GM04504 (cell line): ENCODE measurements at places on chromosomes 4 and X.

GRCh38 chrX:20438871-20439526 is 172.3 kb upstream of the RPS6KA3 start:
- DNase-seq: no peak

DNA sequence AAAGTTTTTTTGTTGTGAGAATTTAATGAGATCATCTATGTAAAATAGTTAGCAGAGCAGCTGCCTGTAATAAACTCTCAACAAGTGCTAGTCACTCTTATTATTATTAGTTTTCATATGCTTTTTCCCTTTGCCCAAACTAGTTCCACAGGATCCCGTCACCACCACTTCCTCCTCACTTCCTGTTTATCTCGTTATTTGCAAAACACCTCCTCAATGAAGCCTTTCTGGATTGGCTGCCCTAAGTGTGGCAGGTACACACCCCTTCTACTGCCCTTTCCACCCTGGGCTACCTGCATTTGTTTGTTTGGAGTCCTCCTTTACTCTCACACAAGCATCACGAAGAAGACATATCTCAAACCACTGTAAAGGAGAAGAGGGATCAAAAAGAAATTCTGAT is 54.4 kb upstream of the KLF3 start:
- DNase-seq: no peak

DNA sequence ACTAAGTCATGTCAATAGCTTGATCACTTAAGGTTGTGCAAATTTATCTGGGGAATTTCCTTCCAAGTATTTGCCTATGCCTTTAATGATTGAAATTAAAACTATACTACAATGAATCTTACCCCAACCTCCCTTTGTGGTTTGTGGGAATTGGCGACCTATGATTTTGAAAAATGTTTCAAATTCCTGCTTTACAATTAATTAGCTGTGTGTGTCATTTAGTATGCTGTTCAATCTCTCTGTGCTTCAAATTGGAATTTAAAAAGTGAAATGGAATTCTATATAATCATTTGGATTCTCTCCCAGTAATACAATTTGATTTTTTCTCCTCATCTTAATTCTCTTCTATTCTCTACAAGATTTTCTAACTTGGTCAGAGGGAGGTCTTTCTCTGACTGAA is 2319.5 kb downstream of the ARAP2 start:
- DNase-seq: no peak

DNA sequence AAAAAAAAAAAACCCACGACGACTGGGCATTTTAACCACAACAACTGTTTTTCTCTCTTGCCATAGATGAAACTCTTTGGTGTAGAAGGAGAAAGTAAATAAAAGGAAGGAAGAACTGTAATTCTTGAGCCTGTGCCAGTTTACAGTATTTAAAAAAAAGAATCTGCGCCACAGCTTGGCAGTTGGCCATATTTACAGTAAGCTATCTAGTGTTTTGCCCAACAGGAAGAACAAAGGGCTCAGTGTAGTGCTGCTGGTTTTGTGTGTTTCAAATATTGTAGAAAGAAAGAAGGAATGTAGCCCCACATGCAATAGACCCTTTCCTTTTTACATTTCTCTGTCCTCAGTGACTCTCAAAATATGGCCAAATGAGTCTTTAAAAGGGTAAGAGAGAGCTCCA is 66.1 kb downstream of the NR3C2 start:
- no peak for DNase-seq
